ENCODE measurements at places on chromosomes 16 and 17.
A peak's percentile ranks its signal among the peaks of the same experiment; 100 is the strongest.

GRCh38 chr17:11853321-11854151 is 143.7 kb downstream of the ZNF18 start:
- no peak for DNase-seq

DNA sequence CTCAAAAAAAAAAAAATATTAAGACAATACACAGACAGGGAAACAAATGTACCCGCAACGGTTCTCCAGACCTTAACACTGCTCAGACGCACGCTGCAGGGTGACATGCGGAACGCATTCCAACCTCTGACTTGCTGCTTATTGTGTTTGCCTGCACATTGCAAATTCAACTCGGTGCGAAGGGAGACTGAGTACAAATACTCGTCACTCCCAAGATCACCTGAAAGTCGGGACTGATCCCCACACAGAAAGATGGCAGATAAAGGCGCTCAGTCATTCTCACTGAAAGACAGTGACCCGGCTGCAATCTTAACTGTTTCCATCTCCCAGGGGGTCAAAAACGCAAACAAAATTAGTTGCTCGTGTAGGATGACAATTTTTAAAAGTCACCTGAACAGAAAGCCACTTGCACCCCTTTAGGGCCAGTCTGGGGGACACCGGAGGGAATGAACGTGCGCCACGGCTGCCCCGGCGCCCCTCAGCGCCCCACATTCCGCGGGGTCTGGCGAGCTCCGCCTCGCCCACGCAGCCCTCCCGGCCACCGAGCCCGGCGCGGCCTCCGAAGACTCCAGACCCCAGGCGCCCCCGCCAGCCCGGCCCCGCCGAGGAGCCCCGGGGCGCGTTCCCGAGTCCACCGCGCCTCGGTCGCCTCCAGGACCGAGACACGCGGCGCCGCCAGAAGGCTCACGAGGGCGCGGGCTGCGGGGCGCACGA is 589 bp downstream of the CLCN7 start:
- DNase-seq: no peak

DNA sequence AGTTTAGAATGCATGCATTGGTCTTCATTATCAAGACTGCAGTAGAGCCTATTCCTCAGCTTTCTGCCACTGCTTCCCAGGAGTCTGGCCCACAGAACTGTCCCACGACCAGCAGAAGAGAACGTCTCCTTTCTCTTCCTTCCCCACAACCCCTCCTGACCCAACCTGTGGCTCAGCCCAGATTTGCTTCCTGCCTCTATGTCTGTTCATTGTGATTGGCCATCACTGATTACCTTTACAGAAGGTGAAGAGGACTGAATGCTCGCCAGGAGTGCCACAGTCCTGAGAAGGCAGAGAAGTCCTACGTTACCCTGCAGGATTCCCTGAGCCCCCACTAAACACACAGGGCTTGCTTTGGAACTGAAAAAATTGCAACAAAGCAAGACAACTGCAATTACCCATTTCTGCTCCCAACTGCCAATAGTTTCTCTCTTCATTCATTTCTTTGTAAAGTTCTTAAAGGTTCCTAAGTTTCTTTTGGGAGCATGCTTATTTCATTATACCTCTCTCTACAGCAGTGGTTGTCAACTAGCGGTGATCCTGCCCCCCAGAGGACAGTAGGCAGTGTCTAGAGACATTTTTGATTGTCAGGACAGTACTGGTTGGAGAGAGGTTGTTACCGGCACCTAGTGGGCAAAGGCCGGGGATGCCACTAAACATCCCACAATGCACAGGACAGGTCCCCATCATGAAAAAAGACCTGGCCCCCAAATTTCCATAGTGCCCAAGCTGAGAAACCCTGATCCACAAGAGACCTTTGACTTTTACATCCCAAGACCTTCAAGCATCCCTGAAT is 4.5 kb upstream of the NAT9 start:
- DNase-seq: no peak

DNA sequence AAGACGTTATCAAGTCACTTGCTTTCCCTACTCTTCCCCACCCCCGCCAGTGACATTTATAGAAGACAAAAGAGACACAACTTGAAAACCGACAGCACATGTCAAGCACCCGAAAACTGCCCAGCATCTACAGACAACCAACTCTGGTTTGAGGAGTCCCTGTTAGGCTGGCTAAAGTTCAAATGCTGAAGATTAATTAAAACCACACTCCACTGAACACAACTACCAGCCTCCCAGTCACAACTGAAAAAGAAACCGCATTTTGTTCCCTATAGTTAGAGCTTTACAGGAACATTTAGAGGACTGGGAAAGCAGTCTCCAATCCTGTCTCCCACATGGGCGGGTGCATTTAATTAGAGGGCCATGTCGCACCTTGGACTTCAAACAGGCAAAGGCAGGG is 73.0 kb upstream of the COX10 start:
- DNase-seq: no peak

- DNase-seq: no peak
These were observed 21.0 kb upstream of the FMNL1 start for GRCh38 chr17:45200701-45201100.

DNA sequence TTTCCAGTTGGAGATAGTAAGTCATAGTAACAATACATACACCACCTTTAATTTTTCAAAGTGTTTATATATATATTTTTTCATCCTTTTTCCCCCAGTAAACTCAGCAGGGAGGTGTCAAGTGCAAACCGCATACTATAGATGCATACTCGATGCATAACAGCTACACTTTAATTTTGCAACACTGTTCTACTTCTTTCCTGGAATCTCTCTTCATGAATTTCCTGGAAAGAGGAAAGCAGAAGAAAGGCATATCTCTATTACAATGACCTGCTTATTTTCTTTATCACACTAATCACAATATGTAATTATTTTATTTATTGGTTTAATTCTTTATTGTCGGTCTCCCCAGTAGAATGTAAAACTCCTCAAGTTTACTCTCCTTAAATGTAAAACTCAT is 140.0 kb downstream of the SNX11 start:
- DNase-seq: no peak

GRCh38 chr17:42287305-42287976 is 857 bp upstream of the STAT5A start:
- DNase-seq: peak; percentile 79

GRCh38 chr16:82464187-82464586 is 162.6 kb upstream of the CDH13 start:
- DNase-seq: no peak

- no peak for DNase-seq
These were observed 84.4 kb downstream of the OR1D5 start for GRCh38 chr17:2978991-2979390.

GRCh38 chr17:82309656-82310570 is 7.5 kb downstream of the CD7 start:
- no peak for DNase-seq

DNA sequence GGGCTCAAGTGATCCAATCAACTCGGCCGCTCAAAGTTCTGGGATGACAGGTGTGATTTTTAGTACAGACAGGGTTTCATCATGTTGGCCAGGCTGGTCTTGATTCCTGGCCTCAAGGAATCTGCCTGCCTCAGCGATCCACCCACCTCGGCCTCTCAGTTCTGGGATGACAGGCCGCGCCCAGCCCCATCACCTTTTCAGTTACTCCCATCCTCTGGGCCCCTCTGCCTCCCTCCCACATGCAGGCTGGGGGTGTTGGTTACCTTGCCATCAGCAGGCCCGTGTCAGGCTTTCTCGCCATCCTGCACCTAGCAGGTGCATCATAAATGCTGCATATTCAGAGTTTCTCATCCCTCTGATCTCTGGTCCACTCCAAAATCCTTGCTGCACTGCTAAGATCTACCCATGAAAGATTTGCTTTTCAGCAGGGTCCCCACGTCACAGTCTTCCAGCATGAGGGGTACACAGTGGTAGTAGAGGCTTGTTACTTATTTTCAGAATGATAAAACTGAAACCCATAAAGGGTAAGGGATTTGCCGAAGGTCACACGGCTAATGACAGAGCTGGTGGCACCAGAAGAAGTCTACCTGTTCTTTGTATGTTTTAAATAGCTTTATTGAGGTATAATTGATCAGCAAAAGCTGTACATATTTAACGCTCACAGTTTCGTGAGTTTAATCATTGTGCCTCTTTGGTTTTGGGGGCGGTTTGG is 16.6 kb downstream of the PMM2 start:
- no peak for DNase-seq

DNA sequence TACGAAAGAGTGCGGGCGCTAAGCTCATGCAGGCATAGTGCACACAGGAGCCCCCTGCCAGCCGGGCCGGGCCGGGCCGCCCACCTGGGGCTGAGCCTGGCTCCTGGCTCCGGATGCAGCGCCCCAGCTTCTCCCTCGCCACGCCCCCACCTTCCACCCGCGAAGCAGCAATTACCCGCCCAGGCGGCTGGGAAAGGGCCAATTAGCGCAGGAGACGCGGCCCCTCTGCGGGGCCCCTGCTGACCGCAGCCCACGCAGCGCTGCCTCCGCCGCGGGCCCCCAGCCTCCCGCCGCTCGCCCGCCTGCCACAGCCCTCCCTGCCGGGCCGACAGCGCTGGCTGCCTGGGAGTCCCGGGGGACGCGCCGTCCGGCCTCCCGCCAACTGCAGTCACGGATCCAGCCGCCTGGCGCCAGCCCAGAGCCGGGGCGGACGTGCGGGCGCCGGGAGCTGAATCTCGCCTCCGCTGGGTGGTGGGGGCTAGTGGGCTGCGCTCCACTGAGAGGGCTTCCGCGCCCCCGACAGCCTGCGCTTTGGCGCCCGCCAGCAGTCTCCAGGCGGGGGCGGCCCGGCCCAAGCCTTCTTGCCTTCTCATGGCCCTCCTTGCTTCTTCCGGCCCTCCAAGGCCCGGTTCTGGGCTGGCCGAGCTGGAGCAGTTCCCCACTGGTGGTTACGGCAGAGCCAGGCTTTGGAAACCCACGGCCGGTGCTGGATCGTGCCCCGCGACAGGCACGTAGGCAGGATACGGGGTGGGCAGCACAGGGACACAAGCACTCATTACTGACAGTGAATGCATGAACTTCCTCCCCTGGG is 14.9 kb upstream of the CBFB start:
- peak; percentile 93 for DNase-seq

DNA sequence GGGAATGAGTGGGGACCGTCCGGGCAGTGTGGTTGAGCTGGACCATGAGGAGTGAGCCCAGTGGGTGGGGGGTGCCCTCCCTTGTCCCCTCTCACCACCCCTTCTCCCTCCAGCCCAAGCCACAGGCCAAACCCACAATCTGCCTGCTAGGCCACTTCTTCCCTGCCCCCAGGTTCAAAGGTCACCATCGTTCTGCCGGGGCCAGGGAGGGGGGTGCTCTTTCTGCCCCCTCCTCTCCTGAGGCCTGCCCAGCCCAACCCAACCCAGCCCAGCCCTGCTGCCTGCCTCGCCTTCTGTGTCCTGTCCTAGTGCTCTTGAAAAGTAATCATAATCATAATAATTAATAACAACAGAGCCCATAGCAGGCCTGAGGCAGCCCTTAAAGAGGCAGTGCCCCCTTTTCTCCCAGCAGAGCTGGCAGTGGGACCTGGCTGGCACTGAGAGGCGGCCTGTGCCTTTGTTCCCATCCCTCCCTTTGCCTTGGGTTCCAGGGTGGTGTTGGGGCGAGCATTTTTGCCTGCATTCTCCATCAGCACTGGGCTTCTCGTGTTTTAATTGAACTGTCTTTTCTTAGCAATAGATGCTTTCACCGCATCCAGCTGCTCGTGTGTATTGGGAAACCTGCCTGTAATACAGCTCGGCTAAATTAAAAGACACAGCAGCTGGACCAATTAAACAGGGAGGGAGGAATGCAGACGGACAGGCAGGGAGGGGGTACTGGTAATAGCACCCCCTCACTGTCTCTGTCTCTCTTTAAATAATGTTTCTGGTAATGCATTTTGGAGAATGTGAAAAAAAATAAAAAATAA is 46.8 kb downstream of the SREBF1 start:
- no peak for DNase-seq

DNA sequence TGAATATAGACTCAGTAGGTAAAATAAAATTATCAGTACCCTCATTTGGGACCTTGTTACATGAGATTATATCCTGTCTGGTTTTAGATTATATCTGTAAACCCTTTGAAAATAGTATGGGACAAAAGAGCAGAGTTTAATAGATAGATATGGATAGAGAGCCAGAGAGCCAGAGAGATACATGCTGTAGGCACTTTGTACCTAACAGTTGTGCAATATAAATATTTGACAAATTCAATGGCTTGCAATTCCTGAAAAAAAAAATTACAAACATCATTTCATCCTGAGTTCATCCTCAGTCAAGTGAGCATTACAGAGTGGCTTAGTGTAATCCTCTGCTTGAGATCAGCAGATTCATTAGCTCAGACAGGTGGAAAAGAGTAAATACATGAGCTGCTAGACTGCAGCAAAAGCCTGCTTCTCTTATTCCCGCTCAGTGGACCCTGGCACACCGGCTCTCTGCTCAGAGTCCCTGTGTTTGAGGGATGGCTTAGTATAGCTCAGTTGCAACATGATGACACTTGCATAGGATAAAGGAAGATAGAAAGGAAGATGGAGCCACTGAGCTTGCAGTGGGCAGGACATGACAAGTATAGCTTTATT is 931.6 kb upstream of the GOT2 start:
- DNase-seq: no peak

- DNase-seq: no peak
These were observed 788 bp upstream of the EXOC3L1 start for GRCh38 chr16:67190448-67191399.

DNA sequence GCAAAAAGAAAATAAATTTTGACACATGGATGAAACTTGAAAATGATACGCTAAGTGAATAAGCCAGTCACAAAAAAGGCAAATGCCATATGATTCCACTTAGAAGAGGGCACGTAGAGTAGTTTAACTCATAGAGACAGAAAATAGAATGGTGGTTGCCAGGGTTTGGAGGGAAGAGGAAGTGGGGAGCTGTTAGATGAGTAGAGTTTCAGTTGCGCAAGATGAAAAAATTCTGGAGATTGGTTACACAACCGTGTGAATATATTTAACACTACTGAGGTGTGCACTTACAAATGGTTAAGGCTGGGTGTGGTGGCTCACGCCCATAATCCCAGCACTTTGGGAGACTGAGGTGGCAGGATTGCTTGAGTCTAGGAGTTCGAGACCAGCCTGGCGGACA is 93.4 kb upstream of the TMEM132E start:
- peak; percentile 10 for DNase-seq

DNA sequence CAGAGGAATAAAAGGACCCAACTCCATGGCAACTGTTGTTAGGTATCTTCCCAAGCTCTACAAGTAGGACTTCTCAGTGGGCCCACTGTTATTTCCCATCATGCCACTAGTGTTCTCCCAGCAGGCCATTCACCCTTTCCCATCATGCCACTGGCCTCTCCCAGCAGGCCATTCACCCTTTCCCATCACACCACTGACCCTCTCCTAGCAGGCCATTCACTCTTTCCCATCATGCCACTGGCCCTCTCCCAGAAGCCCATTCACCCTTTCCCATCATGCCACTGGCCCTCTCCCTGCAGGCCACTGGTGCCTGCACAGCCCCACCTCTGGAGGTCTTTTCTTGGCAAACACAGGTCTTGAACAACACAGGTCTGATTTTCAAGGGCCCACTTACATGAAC is 36.3 kb downstream of the IFT140 start:
- no peak for DNase-seq
